Left renal pelvis (tissue), 4 donors: ENCODE measurements at places on chromosomes 1 and 21.

DNA sequence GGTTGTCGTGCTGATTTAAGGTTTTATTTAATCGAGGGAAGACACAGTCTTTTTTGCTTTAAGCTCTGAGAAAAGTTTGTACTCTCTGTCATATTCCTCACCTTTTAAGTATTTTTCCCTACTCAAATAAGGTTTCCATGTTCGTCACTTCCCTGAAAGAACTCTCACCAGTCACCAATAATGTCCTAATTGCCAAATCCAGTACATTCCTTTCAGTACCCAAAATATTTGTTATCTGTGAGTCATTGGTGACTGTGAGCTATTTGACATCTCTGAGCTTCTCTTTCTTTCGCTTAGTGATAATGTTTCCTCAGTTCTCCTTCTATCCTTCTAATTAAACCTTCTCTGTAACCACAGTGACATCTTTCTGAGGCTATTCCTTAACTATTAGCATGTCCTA is 874.2 kb upstream of the ADGRL2 start:
- no peak for DNase-seq

- no peak for DNase-seq
These were observed 1.7 kb upstream of the ADAR start for GRCh38 chr1:154609398-154610380.

- no peak for DNase-seq
These were observed 56.9 kb downstream of the KLHDC7A start for GRCh38 chr1:18537386-18538306.

- DNase-seq, result no peak
These were observed 33.4 kb downstream of the CD247 start for GRCh38 chr1:167484726-167485502.

DNA sequence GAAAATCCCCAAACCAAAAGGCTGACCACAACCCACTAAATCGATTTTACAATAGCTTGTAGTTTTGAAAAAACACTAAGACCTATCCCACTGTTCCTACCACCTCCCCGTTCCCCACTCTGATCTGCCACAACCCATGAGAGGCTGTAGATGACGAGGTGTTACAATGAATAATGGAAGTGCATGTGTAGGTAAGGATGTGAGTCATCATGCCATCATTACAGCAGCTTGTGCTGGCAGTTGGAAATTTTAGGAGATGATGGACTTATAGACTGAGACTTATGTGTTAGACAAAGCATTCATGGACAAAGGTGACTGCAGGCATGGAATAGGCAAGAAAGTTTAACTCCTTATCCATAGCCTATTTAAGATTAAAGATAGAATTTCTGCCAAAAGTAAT is 184.7 kb upstream of the CACYBP start:
- DNase-seq, result no peak

DNA sequence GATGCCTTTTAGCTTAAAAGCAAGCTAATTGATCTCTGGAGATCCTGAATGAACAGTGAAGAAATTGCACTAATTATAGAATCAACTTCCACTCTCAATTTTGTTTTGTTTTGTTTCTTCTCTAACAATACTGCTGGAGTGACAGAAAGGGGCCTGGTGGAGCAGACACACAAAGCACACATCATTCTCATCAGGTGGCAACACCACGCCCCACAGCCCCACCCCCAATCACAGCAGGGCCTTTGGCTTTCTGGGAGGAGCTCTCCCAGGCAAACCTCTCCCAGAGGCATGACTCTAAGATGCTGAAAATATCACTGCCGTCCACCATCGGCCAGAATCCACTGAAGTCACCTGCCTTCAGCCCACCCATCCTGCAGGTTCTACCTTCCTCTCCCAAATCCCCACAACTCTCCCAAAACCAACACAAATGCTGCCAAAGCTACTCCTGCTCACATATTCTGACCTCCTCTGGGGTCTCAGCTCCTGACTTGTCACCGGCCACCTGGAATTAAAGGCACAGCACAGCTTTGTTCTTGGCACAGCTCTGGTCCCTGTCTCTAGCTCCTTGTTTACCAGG is 120.7 kb downstream of the GRIK3 start:
- DNase-seq, result no peak

DNA sequence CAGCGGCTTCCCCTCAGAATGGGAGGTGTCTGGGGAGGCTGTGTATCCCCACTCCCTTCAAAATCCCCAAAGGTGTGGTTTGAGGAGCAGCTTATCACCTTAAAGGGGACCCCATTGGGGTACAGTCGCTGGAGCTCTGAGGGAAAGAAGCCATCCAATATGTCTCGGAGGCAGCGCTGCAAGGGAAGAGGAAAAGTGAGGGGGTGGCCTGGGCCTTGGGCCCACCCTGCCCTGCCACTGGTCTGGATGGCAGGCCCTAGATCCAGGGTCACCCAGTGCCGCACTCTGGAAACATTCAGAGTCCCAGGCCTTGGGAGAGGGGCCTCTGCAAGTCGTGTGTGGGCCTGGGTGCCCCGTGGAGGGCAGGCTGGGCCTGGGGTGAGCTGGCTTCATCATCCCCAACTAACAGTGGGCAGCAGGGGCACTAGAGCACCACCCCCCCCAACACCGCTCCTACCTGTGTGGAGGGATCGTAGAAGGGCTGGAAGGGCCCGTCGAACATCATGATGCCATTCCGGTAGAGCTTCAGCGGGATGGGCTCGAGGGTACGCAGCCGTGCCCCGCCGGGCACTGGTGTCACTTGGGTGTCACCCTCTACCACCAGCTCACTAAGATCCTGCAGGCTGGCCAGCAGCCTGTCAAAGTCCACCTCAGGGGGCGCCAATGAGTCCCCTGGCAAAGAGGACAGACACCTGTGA is 5.6 kb downstream of the SH3BGRL3 start:
- DNase-seq, result no peak

DNA sequence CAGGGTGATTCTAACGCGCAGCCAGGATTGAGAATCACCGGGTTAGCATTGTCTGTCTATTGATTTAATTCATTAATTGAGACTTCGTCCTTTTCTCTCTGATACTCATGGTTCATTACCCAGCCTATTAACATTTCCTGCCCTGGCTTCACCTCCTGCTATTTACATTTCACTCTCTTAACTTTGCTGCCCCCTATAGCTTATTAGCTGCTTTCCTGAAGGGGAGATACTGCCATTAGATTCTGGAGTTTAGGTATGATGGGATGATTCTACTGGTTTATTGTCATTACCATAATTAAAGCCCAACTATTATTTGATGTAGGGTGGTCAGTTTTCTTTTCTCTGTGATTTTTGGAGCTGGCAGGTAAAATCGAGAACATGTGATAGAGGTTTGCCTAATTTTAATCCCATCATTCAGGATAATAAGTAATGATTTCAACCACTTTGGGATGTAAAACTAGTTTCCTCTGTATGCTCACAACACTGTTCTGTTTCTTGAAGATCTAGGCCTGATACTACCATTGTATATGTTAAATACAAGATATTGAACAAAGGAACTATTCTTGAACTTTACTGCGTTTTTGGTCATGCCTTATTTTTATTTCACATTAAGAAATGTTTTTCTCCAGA is 6.4 kb downstream of the PPP2R5A start:
- peak; percentile 32 for DNase-seq
